ENCODE measurements at places on chromosomes 16 and 17. TPM values are rescaled to one million over a fixed set of nuclear protein-coding genes. Genes with fewer than 3 reads are reported as not detected.

JUP gene
- 14.1 TPM for total RNA-seq

PRAC1 gene
- total RNA-seq = not detected

ZPBP2 gene
- not detected for total RNA-seq

ASPA gene
- total RNA-seq = 0.85 TPM

ADAD2 gene
- total RNA-seq = not detected

MT1A gene
- 3.9 TPM for total RNA-seq

CCDC200 gene
- not detected for total RNA-seq

FOXC2 gene
- total RNA-seq = 7.3 TPM

SLC13A5 gene
- not detected for total RNA-seq

HAGH gene
- total RNA-seq = 79.0 TPM

BCL7C gene
- 51.0 TPM for total RNA-seq

PLD6 gene
- total RNA-seq = 2.3 TPM

EVI2B gene
- under 0.01 TPM for total RNA-seq

TBC1D3C gene
- not detected for total RNA-seq

KRT9 gene
- not detected for total RNA-seq

PHF23 gene
- total RNA-seq = 40.8 TPM

SLC16A13 gene
- total RNA-seq = 1.2 TPM

RNF222 gene
- total RNA-seq = not detected

KAT2A gene
- total RNA-seq = 7.6 TPM

FAM20A gene
- total RNA-seq = 1.7 TPM

MLST8 gene
- 34.1 TPM for total RNA-seq

FAM222B gene
- total RNA-seq = 3.4 TPM

HOXB1 gene
- not detected for total RNA-seq

BRIP1 gene
- 5.4 TPM for total RNA-seq

All from regular cardiac myocyte (primary cell).